ENCODE measurements at places on chromosomes 6 and 20.

- no peak for DNase-seq
Measured at GRCh38 chr20:13430346-13431002, 208.3 kb downstream of the TASP1 start.

DNA sequence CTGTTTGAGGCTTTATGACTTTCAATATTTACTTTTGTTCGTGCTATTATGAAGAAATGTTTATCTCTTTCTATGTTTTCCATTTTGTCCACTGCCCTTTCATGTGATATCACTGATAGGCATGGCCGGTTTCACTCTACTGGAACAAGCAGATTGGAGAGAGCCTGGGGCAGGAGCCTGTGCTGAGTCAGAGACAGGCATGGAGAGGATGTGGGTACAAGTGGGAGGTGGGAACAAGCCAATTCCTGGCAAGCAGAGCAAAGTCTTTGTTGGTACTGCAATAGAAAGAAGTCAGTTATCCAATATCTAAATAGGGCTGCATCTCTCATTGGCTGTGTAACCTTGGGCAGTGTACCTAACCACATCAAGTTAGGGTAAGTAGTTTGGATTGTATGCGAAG is 545.6 kb upstream of the MAP3K7 start:
- no peak for DNase-seq

- DNase-seq, result no peak
Measured at GRCh38 chr6:50792771-50793170, 25.9 kb upstream of the TFAP2B start.

- DNase-seq, result no peak
Measured at GRCh38 chr6:120274547-120274946, 925.0 kb upstream of the MAN1A1 start.

GRCh38 chr20:41635158-41635557 is 17.0 kb upstream of the CHD6 start:
- no peak for DNase-seq

DNA sequence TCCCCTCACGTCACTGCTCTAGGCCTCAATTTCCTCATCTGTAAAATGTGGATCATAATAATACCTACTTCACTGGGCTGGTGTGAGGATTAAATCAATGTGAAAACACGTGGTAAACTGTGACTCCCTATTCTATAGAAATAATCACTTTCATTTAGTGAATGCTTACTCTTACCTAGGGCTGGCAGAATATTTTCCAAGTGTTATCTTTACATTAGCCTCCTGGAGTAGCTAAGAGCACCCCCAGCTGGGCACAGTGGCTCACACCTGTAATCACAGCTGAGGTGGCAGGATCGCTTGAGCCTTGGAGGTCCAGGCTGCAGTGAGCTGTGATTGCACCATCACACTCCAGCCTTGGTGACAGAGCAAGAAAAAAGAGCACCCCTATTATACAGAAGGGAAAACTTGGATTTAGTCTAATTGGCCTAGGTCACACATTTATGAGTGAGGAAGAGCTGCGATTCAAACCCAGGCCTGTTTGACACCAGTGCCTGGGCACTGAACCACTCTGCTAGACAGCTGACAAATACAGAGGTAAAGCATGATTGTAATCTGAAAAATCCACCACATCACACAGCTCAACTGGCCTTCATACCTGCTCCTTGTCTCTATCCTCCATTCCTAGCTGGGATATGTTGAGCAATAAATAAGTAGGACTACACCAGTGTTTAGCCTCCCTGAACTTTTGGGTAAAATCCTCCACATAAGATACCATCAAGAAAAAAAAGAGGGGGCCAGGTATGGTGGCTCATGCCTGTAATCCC is 1.4 kb upstream of the SNTA1 start:
- DNase-seq, result no peak

GRCh38 chr20:48401359-48401758 is 426.4 kb downstream of the PREX1 start:
- no peak for DNase-seq

DNA sequence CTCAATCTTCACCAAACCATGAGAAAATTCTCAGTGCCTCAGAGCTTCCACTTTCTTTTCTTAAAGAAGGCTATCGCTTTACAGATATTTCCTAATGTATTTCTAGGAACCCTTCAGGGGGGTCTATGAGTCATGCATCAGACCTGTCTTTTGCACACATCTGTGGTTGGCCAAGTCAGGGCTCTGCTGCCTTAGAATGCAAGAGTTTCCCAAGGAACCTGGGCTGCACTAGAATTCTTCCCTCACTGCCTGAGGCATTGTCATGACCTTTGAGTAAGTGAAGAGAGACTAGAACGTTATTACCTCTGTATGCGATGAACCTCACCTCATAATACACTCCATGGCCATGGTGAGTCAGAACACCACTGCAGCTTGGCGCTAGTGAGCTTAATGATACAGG is 365.0 kb upstream of the ID4 start:
- DNase-seq, result peak; percentile 38

GRCh38 chr6:10837622-10837994 is 731 bp downstream of the MAK start:
- DNase-seq, result peak; percentile 26

DNA sequence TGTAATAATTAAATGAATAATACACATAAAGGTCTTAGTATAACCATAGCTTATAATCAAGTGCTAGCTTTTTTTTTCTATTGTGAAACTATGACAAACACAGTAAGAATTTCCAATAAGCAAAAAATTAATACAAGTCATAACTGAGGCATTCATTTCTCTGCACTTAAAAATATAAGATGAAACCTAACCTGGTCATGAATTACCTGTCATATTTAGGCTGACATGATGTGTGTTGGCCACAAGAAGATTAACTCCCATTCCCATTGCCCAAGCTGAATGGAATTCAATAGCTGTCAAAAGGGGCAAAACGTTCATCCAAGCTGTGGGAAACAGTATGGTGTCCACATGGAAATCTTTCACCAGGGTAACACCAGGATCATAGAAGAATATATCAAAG is 5.4 kb downstream of the VNN2 start:
- DNase-seq, result no peak

DNA sequence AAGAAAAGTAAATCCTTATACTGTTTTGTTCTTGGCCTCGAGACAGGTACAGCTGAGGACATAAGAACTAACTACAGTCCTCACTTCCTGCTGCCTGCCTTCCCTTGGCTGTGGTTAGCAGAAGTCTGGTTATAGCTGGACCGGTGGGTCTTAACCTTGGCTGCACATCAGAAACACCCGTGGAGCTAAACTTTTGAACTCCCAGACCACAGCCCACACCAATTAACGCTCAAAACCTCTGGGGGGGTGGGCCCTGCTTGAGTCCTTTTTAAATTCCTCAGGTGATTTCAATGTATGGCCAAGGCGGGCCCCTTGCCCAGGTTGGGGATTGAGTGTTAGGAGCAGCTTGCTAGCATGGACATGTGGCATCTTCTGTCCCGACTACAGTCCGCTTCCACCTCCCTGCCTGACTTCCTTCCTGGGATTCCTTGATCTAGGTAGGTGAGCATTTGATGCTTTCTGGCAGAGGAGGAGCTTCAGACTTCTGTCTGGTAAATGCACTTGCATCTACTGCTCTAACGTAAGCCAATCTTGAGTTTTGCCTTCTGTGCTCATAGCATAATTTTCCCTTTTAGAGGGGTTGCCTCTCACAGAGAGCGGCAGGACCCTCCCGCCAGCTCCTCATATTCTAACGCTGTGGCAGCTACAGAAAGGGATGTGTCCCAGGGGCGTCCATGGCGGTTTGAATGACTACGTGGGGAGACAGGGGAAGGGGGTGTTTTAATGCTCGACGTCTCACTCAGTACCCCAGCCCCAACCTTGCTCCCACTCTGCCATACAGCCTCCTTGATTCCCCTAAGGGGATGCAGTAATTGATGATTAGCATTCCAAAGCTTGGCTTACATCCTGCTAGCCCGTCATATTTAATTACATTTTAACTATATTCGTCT is 390.1 kb downstream of the ZFAND3 start:
- DNase-seq, result no peak

GRCh38 chr20:64067733-64068307 is 4.8 kb downstream of the TCEA2 start:
- DNase-seq, result no peak

DNA sequence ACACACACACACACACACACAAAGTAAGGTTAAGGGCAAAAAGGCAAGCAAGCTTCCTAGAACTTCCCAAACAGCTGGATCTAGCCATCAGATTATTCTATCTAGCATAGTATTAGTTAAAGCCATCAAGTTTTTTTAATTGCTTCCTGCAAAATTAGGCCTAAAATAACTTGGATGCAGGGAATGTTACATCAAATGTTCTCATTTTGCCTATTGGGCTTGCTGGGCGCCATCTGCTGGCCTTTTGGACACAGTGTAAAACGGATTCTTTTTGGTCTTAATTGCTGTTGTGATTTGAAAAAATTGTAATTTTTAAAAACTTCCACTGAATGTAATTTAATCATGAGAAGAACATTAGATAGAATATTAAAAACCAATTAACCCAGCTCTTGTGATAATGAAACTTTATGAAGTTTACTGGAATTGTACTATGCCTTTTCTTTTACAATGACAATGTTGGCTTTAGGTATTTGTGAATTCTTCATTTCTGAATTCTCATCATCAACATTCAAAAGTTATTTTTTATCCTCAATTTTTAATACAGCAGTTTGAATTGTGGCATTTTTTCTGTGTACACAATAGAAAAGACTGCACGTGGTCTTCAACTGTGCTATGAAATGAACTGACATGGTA is 6.8 kb downstream of the MKKS start:
- peak; percentile 62 for DNase-seq

DNA sequence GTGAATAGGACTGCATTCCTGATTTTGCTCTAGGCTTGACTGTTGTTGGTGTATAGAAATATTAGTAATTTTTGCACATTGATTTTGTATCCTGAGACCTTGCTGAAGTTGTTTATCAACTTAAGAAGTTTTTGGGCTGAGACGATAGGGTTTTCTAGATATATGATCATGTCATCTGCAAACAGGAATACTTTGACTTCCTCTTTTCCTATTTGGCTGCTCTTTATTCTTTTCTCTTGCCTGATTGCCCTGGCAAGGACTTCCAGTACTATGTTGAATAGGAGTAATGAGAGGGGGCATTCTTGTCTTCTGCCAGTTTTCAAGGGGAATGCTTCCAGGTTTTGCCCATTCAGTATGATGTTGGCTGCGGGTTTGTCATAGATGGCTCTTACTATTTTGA is 13.4 kb downstream of the HLA-DOB start:
- no peak for DNase-seq

DNA sequence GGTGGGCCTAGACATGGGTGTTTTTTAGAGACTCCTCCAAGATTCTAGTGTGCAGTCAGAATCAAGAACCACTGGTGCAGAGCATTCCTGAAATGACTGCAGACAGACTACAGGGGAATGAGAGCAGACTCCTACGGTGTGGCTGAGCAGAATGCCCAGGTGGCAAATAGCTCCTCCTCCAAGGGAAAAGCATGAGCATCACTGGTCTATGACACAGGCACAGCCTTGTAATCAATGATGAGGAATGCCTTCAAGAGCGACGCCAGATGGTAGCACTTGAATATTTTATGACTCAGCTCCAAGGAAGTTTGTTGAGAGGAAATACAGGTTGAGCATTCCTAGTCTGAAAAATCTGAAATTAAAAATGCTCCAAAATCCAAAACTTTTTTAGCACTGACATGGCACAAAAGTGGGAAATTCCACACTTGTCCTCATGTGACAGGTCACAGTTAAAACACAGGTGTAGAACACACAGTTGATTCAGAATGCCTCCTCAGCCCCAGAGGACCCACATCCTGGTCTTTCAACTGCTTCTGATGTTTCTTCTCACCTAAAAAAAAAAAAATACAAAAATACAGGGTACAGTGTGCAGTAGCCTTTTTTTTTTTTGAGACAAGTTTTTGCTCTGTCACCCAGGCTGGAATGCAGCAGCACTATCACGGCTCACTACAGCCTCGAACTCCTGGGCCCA is 10.6 kb upstream of the FAM8A1 start:
- DNase-seq, result peak; percentile 86

DNA sequence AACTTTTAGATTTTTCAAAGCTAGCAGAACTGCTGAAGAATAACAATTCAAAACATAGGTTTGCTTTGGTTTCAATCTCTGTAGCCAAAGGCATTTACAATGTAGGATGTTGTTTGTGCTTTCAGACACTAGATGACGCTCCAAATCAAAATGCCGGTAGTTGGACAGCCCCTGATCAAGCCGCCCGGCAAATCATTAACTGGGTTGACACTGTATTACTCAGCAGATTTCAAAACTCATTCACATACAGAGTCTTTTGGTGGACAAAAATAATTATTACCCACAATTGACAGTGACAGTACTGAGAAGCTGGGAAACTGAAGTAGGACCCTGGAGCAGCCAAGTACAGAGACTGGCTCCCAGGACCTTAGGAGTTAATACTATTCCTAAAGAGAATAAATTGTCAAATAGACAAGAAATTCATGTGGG is 21.3 kb upstream of the HFE start:
- peak; percentile 82 for DNase-seq

DNA sequence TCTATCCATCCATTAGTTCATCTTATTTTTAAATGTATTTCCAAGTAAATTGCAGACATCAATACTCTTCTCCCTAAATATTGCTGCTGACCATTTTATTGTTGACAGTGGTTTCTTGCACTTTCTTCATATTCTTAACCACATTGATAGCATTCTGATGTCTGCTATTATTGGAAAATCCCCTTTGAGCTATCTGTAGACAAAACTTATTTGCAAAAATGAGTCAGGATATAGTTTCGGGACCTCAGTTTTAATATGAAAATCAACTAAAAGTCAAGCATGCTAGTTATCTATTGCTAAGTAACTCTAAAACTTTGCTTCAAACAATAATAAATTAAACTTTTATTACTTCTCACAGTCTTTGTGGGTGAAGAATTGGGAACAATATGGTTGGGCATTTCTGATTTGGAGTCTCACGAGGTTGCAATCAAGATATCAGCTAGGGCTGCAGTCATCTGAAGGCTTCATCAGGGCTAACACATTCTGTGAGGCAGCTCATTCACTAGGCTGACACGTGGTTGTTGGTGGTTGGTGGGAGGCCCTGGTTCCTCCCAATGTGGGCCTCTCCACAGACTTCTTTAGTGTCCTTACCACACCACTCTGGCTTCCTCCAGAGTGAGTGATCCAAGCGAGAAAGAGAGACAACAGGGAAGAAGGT is 32.7 kb downstream of the CD109 start:
- no peak for DNase-seq

DNA sequence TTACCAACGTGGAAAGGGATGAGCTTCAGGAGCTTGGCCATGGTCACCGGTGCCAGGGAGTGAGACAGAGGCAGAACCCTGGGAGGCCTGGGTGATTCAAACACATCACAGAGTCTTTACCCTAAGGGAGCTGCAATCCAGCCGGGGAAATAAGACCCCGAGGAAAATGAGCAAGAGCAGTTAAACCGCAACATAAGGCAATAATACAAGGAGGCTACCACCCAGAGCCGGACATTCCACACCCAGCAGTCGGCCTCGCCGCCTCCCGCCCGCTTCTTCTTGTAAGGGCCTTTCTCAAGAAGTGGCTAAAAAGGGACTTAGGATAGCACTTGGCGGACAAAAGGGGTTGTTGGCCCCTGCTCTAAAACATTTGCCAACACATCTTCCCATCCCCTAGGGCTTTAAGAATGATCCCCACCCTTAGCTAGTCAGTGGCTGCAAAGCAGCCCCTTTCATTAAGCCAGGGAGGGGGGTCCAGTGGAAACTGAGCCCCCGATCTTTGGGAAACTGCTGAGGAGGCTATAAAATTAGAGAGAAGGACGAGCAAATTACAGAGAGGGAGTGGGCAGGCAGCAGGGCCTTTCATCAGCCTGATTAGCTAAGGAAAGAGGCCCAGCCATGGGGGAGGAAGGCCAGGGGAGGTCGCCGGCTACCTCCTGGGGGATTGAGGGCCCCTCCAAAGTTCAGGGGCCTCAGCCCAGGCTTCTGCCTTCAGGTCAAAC is 34.3 kb downstream of the SNX5 start:
- DNase-seq, result no peak
